ENCODE measurements at places on chromosomes 13 and 19.

GRCh38 chr19:16368385-16369305, 44.0 kb downstream of the KLF2 start:
- DNase-seq: no peak

DNA sequence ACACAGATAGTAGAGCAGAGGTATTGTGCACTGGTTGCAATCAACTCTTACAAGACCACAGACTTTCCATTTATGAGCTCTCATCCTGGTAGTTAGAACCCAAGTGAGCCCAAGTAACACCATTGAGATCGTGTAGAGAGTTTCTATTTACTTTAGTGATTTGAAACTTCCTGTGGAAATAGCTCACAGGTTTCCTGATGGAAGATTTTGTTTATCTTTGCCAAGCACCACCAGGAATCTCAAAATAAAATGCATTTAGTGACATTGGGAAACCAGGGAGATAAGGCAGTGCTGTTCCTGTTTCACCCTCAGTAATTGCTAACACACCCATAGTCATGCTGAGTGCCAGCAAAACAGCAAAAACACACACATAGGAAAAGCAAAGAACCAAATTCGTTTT, 102.5 kb downstream of the FLT1 start:
- no peak for DNase-seq

- DNase-seq: no peak
Observed at GRCh38 chr13:104766319-104766718, 1700.1 kb upstream of the SLC10A2 start.

GRCh38 chr19:32876236-32876918, 6.8 kb upstream of the SLC7A9 start:
- no peak for DNase-seq

- DNase-seq: no peak
Observed at GRCh38 chr13:74289861-74290773, 155.9 kb upstream of the KLF12 start.

DNA sequence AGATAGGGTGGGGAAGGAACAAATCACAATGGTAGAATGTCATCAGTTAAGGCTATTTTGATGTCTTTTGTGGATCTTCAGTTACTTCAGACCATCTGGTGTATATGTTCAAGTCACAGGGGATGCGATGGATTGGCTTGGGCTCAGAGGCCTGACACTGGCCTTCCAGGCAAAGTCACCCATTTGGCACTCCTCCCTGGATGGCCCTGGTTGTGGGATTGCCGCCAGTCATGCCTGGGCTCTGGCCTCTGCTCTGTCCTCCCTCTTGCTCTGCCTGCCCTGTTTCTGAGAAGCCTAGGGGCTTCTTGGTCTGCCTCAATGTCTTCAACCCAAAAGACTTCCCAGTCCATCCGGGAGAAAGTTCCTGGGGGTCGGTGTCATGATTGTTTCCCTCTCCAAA, 50.2 kb downstream of the ZNF146 start:
- DNase-seq: no peak

DNA sequence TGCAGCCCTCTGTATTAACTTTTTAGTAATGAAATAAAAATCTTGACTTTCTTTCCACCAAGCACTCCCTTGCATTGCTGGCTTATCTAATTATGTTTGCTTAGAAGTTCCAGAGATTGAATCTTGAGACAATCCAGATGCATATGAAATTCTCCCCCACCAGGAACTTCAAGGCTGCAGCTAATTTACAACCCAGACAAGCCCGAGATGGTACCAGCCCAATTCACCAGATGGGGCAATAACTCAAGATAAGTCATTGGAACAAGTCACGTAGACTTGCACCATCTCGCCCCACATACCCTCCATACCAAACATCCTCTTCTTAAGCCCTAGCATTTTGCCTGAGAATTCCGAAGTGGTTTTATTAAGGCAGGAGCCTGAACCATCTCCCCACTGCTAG, 29.0 kb downstream of the UTP14C start:
- no peak for DNase-seq
